Activated T-helper 1 cell treated with anti-CD3 and anti-CD28 coated beads, Interleukin-12 subunit alpha, Interleukin-12 subunit beta, Interleukin-2, Interleukin-4 antibody, amounts not matched to agents 30 ng/mL and 10 ng/mL and 1 ng/mL, durations not matched to agents 14 hours and 24 hours and 36 hours (primary cell): ENCODE measurements at places on chromosomes 7 and 10.

GRCh38 chr7:32673275-32673983, 178.1 kb downstream of the AVL9 start:
- no peak overlapping the region for H3K27ac ChIP-seq
- H3K36me3 ChIP-seq: no peaks in the 10 kb centered on the region
- peaks cover 11% of the 10 kb centered on the region for H3K27me3 ChIP-seq
- DNase-seq: no peak

GRCh38 chr7:156783864-156784263, 109.1 kb downstream of the LMBR1 start:
- no peak for DNase-seq
- no peak overlapping the region for H3K27ac ChIP-seq
- no peak overlapping the region for H3K4me3 ChIP-seq
- H3K27me3 ChIP-seq: no peaks in the 10 kb centered on the region
- H3K4me1 ChIP-seq: peaks cover 23% of the 10 kb centered on the region

DNA sequence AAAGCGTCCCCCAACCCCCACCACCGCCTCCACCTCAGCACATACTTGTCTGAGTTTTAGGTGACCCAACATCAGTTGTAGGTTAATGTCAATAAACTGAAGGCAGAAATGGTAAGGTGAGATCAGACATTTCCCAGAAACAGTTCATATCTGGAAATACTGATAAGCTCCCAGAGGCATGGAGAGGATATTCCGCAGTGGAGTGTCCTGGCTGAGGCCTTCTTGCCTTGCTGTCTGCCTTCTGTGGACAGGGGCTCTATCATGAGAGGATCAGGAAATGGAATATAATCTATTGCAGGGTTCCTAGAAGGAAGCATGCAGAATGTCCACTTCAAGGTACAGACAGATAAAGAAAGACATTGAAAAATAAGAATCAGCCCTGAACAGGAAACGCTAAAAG, 473.3 kb upstream of the MKI67 start:
- DNase-seq: no peak
- H3K4me1 ChIP-seq: no peaks in the 10 kb centered on the region
- H3K36me3 ChIP-seq: no peaks in the 10 kb centered on the region
- no peak overlapping the region for H3K27ac ChIP-seq
- H3K27me3 ChIP-seq: no peaks in the 10 kb centered on the region
- no peak overlapping the region for H3K4me3 ChIP-seq

DNA sequence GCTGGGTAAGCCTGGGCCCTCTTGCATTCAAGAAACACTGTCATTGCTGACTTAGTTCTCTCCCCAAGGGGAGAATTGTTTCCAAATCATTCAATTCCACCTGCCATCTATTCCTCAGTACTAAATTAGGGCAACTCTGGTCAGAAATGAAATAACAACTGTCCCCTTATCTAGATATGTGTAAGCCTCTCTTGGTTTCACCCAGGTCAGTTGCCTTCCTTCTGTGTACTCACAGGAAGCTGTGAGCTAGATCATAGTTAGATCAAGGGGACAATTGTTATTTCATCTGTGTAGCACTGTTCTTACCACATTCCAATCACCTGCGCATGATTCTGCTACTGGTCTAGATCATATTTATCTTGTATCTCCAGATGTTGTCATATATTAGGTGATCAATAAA, 483.0 kb upstream of the SORCS1 start:
- H3K27me3 ChIP-seq: no peaks in the 10 kb centered on the region
- H3K4me1 ChIP-seq: no peaks in the 10 kb centered on the region
- H3K27ac ChIP-seq: no peak overlapping the region
- no peak overlapping the region for H3K4me3 ChIP-seq
- H3K36me3 ChIP-seq: no peaks in the 10 kb centered on the region

DNA sequence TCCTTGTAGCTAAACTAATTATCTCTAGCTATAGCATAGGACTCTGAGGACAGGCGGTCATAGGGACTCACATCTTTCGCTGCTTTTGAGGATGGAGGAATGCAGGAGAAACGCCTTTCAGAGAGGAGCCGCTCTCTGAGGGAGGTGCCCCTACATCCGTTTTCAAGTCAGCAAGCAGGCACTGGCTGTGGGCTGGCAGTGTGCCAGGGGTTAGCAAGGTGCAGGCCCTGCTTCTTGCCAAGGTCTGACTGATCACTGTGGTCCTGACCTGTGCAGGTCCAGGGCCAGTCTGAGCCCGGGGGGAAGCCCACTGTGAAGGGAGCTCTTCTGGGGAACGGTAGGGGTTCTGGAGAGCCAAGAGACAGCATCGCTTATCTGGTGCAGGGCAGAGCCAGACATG, 89.4 kb downstream of the SH3PXD2A start:
- peaks cover 53% of the 10 kb centered on the region for H3K4me1 ChIP-seq
- H3K27ac ChIP-seq: no peak overlapping the region
- H3K4me3 ChIP-seq: no peak overlapping the region
- H3K27me3 ChIP-seq: peaks cover 5% of the 10 kb centered on the region
- H3K36me3 ChIP-seq: no peaks in the 10 kb centered on the region

DNA sequence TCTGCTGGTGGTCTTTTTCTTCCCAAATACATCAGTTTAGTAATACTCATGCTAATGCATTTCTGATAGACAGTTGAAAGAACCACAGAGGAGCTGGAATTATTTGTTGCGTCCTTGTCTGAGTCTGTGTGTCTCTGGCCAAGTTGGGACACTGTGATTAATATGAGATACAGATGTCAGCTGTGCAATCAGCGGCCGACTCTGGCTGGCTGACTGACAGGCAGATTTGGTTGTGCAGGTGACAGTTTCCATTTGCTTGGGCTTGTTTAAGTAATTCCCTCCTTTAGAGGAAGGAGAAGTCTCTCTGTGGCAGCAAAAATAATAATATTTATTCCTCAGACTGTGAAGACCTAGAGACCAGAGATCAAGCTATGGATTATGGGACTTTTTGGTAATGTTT, 176.2 kb upstream of the CHRM2 start:
- H3K27ac ChIP-seq: no peak overlapping the region
- no peak for DNase-seq
- H3K27me3 ChIP-seq: no peaks in the 10 kb centered on the region

GRCh38 chr7:151776446-151776845, 100.5 kb downstream of the PRKAG2 start:
- no peak for DNase-seq
- H3K27ac ChIP-seq: no peak overlapping the region
- H3K36me3 ChIP-seq: no peaks in the 10 kb centered on the region
- peaks cover 7% of the 10 kb centered on the region for H3K27me3 ChIP-seq
- H3K4me3 ChIP-seq: no peak overlapping the region

DNA sequence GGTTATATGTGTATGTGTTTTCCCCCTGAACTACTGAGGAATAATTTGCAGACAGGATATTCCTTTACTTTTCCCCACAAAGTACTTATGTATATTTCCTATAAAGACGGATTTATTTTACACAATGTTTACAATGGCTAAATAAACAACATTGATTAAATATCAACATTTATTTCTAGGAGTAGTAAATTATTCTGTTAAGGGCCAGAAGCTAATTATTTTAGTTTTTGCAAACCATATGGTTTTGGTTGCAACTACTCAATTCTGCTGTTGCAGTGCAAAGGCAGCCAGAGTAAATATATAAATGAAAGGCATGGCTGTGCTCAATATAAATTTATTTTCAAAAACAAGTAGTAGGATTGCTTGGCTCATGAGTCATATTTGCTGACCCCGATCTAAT, 907.1 kb upstream of the MBL2 start:
- H3K27me3 ChIP-seq: no peaks in the 10 kb centered on the region
- no peaks in the 10 kb centered on the region for H3K36me3 ChIP-seq
- no peak overlapping the region for H3K27ac ChIP-seq
- H3K4me3 ChIP-seq: no peak overlapping the region

DNA sequence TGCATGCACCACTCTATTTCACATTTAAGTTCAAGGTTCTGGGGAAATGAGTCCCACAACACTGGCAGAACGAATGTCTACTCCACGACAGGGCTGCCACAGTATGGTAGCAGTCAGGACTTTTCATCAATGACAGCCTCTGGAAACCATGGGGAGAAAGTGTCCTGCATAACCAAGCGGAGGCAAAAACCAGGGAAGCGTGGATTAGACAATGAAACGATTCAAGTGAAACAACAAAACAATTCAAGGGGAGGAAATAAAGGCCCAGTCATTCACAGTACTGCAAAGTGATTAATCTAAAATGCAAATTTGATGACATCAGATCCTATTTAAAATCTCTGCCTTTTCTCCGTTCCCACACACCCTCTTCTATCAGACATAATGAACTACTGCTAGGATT, 168.2 kb downstream of the DPY19L1 start:
- H3K4me1 ChIP-seq: no peaks in the 10 kb centered on the region
- H3K4me3 ChIP-seq: no peak overlapping the region
- H3K27ac ChIP-seq: no peak overlapping the region
- H3K27me3 ChIP-seq: no peaks in the 10 kb centered on the region
- no peak for DNase-seq

DNA sequence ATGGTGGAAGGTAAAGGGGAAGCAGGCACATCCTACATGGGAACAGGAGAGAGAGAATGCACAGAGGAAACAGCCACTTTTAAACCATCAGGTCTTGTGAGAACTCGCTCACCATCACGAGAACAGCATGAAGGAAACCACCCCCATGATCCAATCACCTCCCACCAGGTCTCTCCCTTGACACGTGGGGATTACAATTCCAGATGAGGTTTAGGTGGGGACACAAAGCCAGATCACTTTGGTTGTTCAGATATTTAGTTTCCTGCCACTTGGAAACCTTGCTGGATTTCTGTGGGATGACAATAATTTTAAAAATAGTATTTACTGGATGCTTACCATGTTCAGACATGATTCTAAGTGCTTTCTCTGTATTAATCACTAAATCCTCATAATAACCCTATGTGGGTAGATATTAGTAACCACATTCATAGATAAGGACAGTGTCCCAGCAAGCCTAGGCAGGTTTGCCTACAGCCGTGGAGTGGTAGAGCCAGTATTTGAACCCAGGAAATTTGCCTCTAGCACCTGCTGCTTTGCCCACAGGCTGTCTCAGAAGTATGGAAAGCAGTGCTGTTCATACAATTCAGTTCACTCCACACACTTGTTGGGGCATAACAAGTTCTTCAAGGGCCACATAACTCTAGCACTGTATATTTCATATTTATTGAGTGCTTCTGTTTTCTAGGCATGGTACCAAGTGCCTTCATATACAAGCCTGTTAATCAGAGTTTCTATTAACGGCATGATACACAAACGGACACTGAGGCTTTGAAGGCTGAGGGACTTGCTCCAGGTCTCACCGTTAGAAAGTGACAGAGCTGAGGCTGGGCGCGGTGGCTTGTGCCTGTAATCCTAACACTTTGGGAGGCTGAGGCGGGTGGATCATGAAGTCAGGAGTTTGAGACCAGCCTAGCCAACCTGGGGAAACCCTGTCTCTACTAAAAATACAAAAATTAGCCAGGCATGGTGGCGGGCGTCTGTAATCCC, 8.3 kb downstream of the TLL2 start:
- H3K4me3 ChIP-seq: no peak overlapping the region
- H3K27me3 ChIP-seq: peaks cover 17% of the 10 kb centered on the region
- no peak overlapping the region for H3K27ac ChIP-seq
- DNase-seq: no peak

DNA sequence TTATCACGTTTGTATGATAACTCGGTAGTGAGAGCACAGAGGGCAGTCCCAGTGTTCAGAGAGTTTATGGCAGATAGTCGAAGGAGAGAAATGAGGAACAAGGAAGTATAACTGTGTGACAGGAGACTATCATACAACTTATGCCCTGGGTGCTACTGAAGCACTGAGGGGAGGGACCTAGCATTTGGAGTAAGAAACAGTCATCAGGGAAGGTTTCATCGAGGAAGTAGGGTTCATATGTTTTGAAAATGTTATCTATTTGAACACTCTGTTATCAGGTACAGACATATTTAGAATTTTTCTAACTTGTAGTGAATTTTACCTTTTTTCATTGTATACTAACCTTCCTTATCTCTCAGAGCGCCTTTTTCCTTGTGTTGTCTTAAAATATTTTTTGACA, 1214.4 kb upstream of the C7orf33 start:
- no peak for DNase-seq
- H3K4me1 ChIP-seq: no peaks in the 10 kb centered on the region
- no peak overlapping the region for H3K27ac ChIP-seq
- H3K27me3 ChIP-seq: no peaks in the 10 kb centered on the region

DNA sequence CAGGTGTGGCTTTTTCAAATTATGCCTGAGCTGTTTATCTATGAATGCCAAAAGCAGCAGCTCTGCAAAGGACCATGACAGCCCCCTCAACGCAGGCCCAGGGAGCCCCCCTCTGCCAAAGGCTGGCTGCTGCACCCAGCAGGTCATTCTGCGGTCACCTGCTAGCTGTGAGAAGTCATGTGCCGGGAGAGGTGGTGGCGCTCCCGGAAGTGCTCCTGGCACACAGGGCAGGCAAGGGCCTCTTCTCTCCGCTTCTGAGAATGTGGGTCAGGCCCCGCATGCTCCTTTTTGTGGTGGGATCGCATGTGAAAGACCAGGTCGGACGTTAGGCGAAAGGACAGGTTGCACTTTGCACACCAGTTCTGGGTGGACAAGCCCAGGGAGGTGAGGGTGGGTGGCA, 16.4 kb downstream of the ZNF488 start:
- H3K36me3 ChIP-seq: no peaks in the 10 kb centered on the region
- DNase-seq: no peak
- peaks cover 3% of the 10 kb centered on the region for H3K27me3 ChIP-seq
- no peak overlapping the region for H3K27ac ChIP-seq
- H3K4me3 ChIP-seq: no peak overlapping the region
- H3K4me1 ChIP-seq: no peaks in the 10 kb centered on the region

- H3K4me3 ChIP-seq: no peak overlapping the region
- no peaks in the 10 kb centered on the region for H3K4me1 ChIP-seq
- H3K36me3 ChIP-seq: no peaks in the 10 kb centered on the region
- H3K27ac ChIP-seq: no peak overlapping the region
Observed at GRCh38 chr10:77357611-77358310, 279.8 kb downstream of the KCNMA1 start.

GRCh38 chr10:125606414-125607010, 76.5 kb downstream of the TEX36 start:
- H3K27ac ChIP-seq: no peak overlapping the region
- DNase-seq: no peak
- H3K36me3 ChIP-seq: no peaks in the 10 kb centered on the region
- no peaks in the 10 kb centered on the region for H3K4me1 ChIP-seq
- H3K27me3 ChIP-seq: peaks cover 2% of the 10 kb centered on the region

DNA sequence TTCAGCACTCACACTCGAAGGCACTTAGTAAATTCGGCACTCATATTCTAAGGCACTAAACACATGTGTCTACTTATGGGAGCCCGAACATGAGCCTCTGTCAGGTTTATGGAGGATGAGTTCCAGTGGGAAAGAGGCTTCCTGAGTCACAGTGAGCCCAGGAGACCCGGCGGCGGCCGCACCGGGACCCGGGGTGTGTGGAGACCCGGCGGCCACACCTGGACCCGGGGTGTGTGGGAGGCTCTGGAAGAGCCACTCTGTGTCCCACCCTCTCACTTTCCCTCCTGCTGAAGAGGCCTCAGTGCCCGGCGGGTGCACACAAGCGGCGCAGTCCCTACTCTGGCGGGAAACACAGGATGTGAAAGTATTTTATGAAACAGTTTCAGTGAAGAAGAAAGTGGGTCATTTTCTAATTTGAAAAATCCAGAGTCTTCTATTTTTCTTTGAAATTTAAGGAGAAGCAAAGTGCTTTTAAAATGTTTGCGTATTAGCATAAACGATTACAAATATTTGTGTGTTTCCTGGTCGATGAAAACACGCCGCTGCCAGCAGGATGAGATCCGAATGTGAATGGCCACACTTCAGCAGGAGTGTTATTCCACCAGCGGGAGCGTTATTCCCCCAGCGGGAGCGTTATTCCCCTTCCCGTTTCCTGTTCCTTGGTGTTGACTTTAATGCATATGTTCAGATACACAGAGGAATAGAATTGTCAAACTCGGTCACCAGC, 625.1 kb downstream of the DNAJB6 start:
- no peak overlapping the region for H3K4me3 ChIP-seq
- no peaks in the 10 kb centered on the region for H3K4me1 ChIP-seq

- no peaks in the 10 kb centered on the region for H3K36me3 ChIP-seq
- no peak overlapping the region for H3K27ac ChIP-seq
- no peaks in the 10 kb centered on the region for H3K4me1 ChIP-seq
- no peak for DNase-seq
Observed at GRCh38 chr7:150824379-150825177, 24.0 kb downstream of the TMEM176A start.
